ENCODE measurements at places on chromosomes 7 and 10.

- DNase-seq: no peak
Measured at GRCh38 chr7:101200862-101201599, at the start of gene MOGAT3. Gene MOGAT3 (minus strand): TSS chr7:101201036. CDS start chr7:101200854, 182 bp downstream.

DNA sequence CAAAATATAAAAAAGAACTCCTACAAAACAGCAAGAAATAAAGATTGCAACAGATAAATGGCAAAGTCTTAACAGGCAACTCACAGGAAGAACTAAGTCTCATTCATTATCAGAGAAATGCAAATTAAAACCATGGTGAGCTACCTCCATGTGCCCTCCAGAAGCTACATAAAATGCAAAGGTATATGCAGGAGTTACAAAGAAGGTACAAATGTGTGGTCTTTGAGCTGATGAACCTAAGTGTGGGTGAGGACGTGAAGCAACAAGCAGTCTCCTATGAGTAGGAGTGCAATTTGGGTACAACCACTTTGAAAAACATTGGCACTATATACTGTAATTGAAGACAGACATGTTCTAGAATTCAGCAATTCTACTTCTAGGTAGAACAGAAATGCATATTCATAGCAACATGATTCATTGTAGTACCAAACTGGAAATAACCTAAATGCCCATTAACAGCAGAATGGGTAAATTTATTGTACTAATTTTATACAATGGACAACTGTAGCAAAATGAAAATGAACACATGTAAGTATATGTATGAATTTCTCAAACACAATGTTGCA, 61.6 kb upstream of the KCNMA1 start:
- DNase-seq: no peak

- no peak for DNase-seq
Measured at GRCh38 chr10:78932054-78932386, 136.7 kb upstream of the ZMIZ1 start.

GRCh38 chr10:70535001-70535400, 56.4 kb downstream of the PALD1 start:
- no peak for DNase-seq

DNA sequence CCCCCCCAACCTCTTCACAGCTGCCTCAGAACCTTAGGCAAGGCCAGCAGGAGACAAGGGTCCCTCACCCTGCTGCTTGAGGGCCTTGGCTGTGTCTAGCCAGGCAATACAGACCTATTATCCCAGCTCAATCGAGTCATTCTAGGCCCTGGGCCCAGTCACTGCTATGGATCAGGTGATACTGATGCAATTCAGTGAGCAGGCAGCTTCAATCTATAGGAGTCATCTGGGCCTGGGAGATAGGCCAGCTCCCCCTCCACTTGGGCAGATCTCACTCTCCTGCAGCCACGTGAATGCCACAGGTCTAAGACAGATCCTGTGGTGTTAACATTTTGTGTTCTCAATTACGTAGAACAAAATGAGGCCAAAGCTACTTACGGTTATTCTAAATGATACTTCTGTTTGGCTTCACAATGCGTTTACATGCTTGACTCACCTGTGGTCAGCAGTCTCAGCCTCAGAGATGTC, 68.0 kb upstream of the LRRC4 start:
- DNase-seq: no peak

DNA sequence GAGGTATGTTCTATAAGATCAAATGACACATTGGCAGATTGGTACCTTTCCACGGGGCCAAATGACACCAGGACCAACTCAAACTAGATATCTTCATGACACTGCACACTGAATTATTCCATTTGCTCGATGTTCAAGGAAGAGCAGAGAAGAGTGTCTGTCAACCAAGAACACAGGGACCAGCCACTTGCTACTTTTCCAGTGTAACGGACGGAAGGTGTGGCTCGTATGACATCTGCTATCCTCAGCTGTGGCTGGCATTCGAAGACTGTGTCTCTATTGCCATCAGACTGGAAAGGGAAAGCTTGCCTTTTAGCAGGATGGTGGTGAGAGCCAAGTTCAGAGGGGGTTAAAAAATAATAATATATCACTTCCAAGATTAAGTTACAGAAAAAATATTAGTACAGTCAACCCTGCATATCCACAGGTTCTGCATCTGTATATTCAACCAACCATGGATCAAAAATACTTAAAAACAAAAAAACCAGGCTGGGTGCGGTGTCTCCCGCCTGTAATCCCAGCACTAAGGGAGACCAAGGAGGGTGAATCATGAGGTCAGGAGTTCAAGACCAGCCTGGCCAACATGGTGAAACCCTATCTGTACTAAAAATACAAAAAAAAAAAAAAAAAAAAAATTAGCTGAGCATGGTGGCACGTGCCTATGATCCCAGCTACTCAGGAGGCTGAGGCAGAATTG, 237.1 kb downstream of the PRPF18 start:
- DNase-seq: no peak

GRCh38 chr7:134962270-134962780, 24.0 kb upstream of the AGBL3 start:
- DNase-seq: no peak

- no peak for DNase-seq
Measured at GRCh38 chr10:112247791-112248190, 35.4 kb upstream of the TECTB start.

- DNase-seq: no peak
Measured at GRCh38 chr10:78225594-78225993, 191.9 kb downstream of the RPS24 start.

DNA sequence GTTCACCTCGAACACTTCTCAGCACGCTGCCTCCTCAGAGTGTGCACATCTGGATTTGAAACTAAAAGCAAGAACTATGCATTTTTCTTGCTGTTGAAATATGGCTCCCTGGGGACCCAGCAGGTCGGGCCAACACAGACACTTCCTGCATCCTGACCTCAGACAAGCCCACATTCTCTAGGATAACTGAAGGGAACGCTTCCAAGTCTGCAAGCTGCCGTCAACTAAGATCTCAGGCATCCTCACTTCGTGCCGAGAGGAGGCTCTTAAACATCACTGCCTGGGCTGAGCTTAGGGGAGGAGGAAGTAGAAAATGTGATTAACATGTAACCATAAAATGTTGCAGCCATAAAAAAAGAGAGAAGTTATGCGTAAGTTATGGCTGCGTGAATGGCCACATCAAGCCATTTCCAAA, 65.5 kb downstream of the PYROXD2 start:
- DNase-seq: no peak

DNA sequence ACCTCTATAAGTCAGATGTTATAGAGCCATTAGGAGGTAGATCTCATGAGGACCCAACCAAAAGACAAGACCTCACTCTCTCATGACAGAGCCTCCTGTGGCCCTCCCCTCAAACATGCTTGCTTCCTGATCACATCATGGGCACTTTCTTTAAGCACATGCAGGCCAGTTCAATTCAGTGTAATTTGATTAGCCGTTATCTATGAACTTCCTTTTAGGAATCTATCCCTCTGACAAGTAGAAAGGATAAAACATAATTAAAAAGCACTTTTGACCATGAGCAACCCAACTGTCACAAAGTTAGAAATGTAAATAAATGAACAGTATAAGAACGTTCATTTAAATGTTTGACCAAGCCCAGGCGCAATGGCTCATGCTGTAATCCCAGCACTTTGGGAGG, 27.7 kb upstream of the TMEM254 start:
- DNase-seq: no peak

DNA sequence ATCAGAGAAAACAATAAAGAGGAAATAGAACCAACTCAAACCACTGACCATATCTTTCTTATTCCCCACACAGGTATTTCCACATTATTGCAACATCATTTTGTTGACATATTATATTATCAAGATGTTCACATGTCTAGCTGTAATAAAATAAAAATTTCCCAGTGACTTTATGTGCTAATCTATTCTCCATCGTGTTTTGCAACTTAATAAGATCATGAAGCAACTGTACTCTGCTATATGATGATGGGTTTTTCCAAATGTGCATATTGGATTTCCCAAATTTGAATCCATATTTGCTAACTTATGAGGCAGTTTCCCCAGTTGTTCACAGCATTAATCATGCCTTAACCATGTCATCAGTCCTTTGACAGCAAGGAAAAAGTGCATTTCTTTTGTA, 127.8 kb downstream of the ITGB8 start:
- no peak for DNase-seq

DNA sequence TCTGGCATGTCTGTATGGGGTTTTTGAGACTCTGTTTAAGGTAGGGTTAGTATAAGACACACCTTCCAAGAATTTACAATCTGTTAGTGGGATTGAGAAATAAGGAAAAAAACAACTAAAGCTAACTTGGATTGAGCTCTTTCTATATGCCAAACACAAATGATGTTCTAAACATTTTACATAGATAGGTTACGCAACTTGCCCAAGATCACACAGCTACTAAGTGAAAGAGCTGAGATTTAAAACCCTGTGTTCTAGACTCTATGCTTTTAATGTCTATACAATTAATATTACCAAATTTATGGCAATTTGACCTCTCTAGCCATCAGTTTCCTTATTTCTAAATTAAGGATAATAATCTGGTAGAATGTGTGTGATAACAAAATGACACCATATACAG, 1056.2 kb downstream of the LRMDA start:
- no peak for DNase-seq

- DNase-seq: no peak
Measured at GRCh38 chr7:158047391-158048059, 540.1 kb downstream of the PTPRN2 start.

GRCh38 chr10:36053271-36053670, 411.2 kb upstream of the FZD8 start:
- no peak for DNase-seq

GRCh38 chr7:80411621-80412020, 100.2 kb downstream of the GNAT3 start:
- no peak for DNase-seq

DNA sequence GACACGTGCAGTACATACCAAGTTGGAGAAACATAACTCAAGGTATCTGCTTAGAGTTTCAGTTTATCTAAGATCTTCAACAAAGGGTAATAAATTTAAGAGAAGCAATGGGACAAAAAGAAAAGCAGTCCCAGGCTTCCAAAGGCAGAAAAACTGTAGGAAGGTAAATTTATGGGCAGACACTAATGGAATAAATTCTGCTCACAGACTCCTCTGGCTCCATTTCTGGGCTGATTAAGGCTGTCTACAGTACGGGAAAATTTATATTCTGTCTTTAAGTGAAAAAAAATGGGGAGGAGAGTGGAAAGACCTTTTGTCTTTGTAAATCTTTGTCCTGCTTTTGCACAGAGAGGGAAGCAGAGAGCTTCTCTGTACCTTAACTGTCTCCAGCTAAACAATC, 587.5 kb upstream of the IGFBP3 start:
- no peak for DNase-seq

DNA sequence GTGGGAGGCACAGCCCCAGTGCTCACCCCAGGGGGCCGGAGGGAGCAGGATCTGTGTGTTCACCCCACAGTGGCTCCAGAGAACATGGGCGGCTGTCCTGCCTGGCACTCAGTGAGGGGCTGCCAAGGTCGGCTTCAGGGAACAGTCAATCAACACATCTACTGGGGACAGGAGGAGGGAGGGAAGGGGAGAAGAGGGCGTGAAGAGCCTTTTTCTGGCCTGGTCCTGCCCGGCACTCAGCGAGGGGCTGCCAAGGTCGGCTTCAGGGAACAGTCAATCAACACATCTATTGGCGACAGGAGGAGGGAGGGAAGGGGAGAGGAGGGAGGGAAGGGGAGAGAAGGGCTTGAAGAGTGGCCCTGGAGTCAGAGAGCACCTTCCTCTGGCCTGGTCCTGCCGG, 184.9 kb downstream of the ADARB2 start:
- no peak for DNase-seq

DNA sequence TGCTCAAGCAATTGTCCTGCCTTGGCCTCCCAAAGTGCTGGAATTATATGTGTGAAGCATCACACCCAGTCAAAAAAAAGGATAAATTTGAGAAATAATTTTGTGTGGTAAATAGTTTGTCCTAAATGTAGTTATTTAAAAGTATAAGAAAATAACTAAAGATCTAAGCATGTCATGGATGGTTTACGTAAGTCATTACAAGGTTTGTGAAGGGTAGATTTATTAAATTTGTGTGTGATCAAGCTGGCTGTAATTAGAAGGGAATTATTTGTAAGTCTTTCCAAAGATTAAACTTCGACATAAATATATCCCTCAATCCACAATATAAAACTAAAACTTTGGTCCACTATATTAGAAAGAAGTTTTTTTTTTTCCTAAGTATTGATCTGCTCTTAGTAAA, 28.6 kb downstream of the ORC5 start:
- DNase-seq: no peak

GRCh38 chr7:25947669-25948516, 204.1 kb upstream of the NFE2L3 start:
- no peak for DNase-seq

DNA sequence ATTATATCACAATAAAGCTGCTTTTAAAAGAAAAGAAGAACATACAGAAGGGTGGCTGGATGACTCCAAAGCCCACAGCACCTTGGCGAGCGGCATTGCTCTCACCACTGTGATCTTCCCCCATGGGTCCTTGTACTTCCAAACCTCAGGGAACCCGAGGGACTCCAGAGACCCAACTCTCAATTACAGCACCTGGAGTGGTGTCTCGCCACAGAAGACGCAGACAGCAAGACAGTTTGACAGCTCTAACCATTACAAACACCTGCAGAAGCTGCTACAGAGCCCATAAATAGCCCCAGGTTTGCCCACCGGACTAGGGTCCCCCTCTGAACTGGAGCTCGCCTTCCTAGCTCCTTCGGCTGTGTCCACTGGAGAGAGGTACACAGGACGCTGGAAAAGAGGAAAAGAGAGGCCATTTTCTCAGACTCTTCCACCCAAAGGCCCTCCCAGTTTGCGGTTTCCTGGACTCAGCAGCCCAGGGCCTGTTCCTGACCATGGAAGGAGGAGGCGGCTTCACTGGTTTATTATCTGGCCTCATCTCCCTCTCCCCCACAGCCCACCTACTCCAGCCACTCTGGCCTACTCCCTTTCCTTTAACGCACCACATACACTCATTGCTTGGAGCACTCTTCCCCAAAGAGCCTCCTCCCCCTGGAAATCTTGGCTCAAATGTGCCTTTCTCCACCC, 1.9 kb downstream of the PIK3AP1 start:
- DNase-seq: no peak

- DNase-seq: no peak
Measured at GRCh38 chr10:52961323-52961722, 188.7 kb upstream of the MBL2 start.

- no peak for DNase-seq
Measured at GRCh38 chr10:1402016-1402770, 335.1 kb downstream of the ADARB2 start.

DNA sequence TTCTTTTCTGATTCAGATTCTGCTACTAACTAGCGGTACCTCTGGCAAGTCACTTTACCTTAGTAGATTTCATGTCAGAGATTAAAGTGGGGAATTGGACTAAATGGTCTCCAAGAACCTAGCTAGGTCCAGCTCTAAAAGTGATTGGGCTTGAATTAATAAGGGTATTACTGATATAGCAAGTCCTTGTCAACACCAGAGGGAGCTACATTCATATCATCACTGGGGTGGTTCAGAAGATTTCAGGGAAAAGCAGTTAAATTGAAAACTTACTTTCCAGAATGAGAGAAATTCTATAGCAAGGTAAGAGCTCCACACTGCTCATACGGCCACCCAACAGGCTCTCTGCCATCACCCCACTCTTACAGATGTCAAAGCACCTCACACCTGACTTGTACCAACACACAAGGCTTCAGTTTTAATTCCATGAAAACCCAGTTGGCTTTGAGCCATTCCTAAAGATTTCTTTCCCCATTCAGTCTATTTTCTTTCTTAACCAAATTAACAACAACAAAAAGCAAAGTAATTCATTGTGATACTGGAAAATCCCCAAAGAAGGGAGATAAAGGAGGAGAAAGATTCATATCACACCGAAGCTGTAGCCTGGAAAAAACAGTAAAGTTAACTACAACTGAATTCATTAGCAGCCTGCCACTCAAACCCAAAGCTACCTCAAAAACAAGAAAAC, 38.0 kb upstream of the SPOCK2 start:
- DNase-seq: no peak

GRCh38 chr10:69895759-69896158, 94.1 kb downstream of the COL13A1 start:
- DNase-seq: no peak

All from activated T-cell treated with anti-CD3 and anti-CD28 coated beads, Interleukin-2, amount 50 U/mL, for 48 hours (primary cell).